HEK293T (cell line): ENCODE measurements at places on chromosomes 12 and 14.

GRCh38 chr12:28065889-28066630 is 93.5 kb upstream of the PTHLH start:
- no peak for DNase-seq

- DNase-seq: no peak
Measured at GRCh38 chr14:75260025-75260763, 18.4 kb upstream of the FOS start.

DNA sequence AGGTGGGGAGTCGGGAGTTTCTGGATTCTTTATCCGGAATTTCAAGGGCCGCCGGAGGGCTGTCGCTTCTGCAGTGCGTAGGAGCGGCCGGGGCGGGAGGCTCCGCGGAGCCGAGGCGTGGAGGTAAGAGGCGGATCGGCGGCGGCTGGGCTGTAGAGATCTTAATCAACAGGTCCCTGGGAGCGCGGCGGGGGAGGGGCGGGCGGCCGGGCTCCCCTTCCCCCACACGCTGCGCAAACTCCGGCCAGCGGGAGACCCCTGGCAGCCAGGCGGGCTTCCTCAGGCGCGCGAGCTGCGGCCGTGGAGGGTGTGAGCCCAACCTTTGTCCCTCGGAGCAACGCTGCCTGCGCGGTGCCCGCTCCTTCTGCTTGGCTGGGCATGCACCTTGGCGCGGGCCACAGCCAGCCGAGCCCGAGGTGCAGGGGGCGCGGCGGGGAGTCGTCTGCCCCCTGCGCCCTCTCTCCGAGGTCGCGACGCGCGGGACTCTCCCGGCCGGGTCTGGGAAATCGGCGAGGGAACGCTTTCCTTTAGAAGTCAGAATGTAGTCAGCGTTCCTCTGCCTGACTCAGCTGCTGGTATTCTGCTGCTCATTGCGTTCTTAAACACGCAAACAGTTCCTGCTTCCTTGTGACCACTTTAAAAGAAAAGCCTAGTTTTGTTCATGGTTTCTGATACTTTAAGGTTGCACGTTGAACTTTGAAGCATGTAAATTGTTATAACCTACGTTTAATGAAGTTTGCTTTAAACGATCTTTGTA is at the start of gene PALS1:
Gene PALS1, plus strand, starts transcription at position 25 of the 757 bp plus-strand sequence. CDS start 37,736 bp downstream, outside the sequence.
- DNase-seq: peak; percentile 58

GRCh38 chr12:15783288-15783687 is 5.9 kb downstream of the EPS8 start:
- DNase-seq: no peak

GRCh38 chr12:116352315-116352835 is 74.9 kb upstream of the MED13L start:
- DNase-seq: no peak

DNA sequence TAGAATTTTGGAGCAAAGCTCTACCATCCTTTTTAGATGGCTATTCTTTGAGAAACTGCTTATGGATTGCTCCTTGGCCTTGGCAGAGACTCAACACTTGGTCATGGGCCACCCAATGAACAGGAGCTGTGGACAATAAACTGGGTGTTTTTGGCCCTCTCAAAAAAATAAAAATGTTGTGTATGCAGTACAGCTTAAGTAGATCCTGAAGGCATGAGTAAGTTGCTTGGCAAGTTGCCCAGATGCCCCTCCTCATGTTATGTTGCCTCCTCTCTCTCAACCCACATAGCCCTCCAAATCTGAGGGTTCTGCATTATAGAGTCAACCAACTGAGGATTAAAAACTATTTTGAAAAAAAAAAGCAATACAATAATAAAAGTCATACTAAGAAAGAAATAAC is 124.9 kb downstream of the ATP23 start:
- no peak for DNase-seq

GRCh38 chr12:68080577-68080976 is 79.0 kb downstream of the IFNG start:
- no peak for DNase-seq

GRCh38 chr14:105492031-105492970 is 1.3 kb downstream of the TEDC1 start:
- no peak for DNase-seq

DNA sequence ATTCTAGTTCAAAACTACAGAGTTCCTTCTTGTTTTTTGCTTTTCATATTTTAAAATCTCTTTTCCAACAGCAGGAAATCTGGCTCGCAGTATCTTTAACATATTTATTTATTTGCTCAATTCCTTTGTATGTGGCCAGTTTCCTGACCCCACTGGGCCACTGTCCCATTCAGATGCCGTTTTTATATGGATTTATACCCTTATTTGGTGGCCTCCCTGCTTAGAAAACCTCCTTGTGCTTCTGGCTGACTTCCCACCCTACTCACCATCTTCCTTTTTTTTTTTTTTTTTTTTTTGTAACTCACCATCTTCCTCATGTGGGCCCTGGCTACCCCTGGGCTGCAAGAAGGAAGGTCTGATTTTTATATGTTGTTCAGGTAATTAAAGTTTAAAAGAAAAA is 53.9 kb downstream of the TTLL5 start:
- DNase-seq: no peak

DNA sequence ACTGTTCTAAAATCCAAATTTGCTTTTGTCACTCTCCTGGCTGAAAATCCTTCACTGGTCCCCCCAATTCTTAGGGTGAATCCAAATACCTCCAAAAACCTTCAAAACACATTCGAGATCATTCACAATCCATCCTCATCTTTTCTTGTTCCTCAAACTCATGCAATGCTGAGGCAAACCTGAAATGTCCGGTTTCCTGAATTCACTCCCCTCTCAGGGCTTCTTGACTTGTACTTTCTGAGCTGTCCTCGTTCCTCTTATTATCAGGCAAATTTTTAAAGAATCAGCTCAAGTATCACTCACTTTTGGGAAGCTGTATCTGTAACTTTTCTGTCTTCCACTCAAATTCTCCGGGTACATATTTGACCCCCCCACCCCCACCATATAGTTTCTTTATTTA is 84.9 kb upstream of the DUSP6 start:
- DNase-seq: no peak

GRCh38 chr12:42960087-42960527 is 370.6 kb upstream of the PRICKLE1 start:
- DNase-seq: no peak

DNA sequence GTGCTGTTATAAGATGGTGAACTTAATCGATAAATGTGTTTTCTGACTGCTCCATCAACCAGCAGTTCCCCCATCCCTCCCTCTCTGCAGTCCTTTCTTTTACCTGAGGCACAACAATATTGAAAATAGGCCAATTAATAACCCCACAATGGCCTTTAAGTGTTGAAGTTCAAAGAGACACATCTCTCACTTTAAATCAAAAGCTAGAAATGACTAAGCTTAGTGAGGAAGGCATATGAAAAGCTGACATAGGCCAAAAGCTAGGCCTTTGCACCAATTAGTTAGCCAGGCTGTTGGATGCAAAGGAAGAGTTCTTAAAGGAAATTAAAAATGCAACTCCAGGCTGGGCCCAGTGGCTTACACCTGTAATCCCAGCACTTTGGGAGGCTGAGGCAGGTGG is 43.7 kb downstream of the SAV1 start:
- no peak for DNase-seq

- DNase-seq: no peak
Measured at GRCh38 chr12:16499611-16500010, 106.4 kb downstream of the LMO3 start.

DNA sequence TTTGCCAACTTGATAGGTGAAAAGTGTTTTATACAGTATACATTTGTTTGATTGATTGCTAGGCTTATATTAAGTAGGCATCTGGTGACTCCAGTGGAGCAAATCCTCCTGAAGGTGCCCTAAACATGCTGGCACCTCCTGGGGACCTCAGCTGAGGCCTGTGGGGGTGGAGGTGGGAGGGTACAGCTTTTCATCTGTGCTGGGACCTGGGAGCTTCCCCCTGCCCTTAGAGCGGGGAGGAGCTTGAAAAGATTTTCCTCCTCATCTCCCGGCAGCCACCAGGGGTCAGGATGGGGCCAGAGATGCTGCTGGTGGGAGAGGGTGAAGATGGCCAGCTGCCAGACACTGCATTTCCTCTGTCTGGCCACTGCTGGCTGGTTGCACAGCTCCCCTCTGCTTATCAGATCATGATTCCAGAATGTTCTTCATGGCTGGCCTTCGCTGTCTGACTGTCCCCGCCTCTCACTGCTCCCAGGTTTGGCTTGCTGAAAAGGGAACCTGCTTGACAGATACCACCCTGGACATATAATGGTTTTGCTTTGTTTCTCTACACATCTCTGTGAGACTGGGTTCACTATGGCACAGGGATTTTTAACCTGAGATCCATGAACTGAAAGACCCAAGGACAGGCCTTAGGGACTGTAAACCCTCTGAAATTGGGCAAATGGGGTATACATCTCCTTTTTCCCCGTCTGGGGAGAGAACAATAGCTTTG is 10.5 kb upstream of the JPH4 start:
- peak; percentile 87 for DNase-seq

DNA sequence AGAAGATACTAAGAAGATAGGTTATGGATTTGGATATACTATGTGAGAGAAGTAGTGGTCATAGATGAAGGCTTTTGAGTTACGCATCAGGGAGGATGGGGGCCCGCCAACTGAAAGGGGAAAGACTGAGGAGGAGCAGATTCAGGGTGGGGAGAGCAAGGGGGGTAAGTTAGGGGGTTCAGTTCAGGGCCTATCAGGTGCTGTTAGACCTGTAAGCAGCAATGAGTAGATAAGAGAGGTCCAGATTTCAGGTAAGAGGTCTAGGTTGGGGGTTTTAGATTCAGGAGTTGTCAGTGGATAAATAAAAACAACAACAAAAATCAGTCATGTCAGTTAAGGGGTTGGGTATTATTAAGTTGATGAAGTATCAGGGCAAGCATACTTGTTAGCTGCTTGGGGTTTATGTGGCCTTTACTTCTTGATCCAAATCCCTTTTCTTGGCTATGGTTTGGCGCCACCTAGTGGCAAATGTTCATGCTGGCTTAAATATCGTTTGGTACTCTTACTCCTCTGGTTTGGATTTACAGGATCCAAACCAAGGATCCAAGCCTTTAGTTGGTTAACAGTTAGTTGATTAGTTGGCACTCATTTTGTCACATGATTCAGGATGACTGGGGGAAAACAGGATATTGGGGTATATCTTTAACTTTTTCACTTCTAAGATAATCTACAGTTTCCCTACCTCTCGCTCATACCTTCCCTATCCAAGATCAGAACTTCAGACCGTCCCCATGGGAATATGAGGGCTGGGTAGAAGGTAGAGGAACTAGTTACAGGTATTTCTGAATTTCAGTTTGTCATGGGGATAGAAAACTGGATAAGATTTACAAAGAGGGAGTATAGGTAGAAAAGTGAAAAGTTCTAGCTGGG is 65.1 kb downstream of the PCNX1 start:
- DNase-seq: peak; percentile 63

DNA sequence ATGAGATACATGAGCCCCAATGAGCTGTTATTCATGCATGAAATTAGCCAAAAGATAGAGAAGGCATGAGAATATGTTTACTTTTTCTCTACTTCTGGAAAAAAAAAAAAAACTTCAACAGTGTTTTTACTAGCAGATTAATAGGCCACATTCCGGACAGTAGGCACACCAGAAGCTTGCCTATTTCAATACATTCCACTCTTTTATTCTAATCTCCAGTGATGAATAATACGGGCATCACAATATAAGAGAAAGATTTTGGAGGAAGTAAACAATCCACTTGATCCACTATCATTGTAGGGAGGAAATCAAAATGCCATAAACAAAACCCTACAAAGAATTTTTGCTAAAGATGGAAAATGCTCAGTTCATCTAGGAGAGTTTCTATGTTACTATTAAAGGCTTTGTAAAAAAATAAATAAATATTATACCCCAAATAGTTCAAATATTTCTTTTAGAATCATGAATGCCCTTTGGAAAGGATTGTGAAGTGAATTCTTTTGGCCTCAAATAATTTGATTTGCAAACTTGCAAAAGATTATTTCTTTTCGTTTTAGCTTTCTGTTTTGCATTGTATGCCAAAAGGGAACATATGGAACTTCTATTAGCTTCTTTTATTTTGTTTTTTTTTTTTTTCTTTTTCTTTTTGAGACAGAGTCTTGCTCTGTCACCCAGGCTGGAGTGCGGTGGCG is 232.6 kb downstream of the EPS8 start:
- no peak for DNase-seq

- no peak for DNase-seq
Measured at GRCh38 chr12:128672428-128672827, 151.3 kb downstream of the SLC15A4 start.

DNA sequence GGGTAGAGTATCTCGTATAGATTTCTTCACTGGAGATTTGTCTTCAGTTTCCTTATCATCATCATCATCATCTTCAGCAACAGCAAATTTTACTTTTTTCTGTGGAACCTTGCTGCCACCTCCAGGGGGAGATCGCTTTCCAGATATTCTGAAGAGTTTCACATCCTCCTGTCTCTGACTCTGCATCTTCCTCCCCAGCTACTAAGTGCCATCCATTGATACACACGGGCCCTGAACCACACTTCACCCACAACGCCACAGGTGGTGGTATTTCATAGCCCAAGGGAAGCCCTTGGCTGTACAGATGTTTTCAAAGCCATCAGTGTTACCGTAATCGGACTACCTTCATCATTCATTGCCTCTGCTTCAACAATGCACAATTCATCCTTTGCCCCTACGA is 82.2 kb downstream of the PPP2R5C start:
- no peak for DNase-seq

- DNase-seq: no peak
Measured at GRCh38 chr14:90062822-90063539, 1.2 kb downstream of the KCNK13 start.

GRCh38 chr14:96735526-96735925 is 61.7 kb upstream of the VRK1 start:
- DNase-seq: no peak

DNA sequence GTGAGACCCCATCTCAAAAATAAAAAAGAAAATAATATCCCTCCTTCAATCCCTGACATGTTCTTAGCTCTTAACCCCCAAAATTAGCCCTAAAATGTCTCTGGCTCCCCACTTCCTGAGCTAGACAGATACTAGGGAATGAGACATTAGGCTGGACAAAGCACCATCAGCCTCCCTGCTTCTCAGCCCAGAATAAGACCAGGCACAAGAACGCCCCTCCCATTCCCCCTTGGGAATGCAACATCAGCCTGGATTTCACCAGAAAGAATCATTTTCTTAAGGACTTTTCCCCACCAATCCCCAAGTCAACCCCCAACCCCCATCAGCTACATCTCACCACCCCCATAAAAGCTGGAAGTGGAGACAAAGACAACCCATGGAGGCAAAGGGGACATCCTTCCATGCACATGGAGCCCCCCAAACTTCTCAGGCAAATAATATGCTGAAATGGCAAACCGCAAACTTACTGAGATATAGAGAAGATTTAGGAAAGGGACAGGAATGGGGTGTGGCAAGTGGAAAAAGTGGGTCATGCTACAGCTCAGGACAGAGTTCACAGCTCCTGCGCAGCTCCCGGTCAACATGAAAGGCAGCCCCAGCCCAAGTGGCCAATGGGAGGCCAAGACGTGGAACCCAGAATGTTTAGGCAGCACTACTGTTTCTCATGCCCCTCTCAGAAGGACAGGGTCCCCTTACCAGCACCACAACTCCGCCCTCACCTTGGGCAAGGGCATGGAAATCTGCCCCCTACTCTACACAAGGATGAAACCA is 2.7 kb downstream of the CHD4 start:
- DNase-seq: no peak

- DNase-seq: no peak
Measured at GRCh38 chr14:50864946-50865345, 6.9 kb upstream of the ABHD12B start.
